ENCODE measurements at places on chromosomes 7 and 10.

DNA sequence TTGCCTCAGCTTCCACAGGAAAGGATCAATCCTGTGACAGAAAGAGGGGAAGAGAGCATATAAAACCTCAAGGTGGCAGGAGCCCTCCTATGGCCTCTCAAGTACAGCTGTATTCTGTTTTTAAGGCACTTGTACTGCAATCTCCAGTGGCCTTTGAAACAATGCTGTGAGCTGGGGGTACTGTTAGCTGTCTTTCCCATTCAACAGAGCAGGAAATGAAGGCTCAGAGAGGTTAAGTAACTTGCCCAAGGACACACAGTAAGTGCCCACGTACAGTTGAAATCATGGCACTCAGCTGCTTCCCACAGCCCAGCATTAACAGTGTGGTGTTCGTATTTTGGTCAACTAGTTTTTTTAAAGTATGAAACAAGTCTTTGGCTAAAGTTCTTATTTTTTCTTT, 34.0 kb downstream of the DUSP5 start:
- DNase-seq: no peak

DNA sequence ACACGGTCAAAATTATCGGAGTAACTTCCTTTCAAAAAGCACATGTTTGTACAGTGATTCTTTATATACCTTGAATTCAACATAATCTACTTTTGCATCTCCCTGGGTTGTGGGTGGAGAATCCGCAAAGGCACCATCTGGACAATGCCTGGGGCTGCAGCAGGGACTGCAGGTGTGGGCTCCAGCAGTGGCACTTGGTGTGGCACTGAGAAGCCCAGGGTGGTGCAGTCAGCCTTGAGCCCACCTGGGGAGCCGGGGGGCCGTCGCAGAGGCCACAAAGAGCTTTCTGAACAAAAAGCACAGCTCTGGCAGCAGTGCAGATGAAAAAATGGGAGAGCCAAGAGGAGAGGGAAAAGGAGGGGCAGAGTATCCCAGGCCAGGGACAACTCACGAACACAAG, 22.2 kb downstream of the PARD3 start:
- no peak for DNase-seq

DNA sequence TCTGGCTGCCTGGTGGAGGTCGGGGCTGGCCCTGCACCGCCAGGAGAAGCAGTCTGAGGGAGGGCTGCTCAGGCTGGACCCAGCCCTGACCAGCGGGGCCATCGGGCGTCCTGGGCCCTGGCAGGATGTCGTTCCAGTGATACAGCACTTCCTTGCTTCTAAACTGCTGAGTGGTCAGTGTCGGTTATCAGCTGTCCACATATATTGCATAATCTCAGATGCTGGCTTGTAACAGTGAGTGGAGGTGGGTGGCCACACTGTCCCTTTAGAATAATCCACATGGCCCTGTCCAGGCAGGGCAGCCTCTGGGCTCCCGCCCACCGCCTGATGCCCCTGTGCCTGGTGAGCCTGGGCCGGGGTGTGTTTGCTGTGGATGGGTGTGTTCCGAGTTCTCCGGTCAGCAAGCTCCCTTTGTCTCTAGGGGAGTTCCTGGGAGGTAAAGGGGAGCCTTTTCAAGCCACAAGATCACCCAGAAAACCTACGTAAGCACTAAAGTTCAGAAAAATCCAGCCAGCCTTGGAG, 86.1 kb downstream of the LHPP start:
- no peak for DNase-seq

DNA sequence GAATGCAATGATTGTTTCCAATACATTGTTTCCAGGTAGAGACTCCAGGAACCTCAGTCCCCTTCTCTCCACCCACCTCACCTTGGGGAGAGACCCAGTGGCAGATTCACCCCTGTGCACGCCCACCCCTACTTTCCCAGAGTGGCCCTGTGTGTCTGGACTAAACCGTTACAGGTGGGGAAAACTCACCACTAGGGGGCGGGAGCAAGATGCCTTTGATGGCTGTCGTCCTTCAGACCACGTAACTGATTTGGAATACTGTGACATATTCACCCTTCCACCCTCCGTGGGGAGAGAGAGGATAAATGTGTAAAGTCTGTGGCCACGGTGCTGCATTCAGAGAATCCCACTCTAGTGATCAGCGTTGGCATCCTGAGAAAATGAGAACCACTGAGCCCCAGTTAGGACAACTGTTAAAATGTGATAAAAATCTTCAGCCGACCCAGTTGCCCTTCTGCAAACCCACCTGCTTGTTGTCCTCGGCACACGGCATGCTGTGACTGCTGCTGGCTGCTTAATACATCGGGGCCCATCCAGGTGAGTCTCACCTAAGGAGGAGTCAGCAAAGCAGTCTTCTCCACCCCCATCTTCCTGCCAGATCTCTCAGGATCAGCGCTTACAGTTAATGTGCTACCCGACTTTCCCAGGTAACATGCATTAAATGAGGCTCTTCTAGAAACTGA, 41.5 kb upstream of the NMT2 start:
- DNase-seq: no peak

GRCh38 chr10:48542471-48543181, 62.2 kb downstream of the ARHGAP22 start:
- no peak for DNase-seq

DNA sequence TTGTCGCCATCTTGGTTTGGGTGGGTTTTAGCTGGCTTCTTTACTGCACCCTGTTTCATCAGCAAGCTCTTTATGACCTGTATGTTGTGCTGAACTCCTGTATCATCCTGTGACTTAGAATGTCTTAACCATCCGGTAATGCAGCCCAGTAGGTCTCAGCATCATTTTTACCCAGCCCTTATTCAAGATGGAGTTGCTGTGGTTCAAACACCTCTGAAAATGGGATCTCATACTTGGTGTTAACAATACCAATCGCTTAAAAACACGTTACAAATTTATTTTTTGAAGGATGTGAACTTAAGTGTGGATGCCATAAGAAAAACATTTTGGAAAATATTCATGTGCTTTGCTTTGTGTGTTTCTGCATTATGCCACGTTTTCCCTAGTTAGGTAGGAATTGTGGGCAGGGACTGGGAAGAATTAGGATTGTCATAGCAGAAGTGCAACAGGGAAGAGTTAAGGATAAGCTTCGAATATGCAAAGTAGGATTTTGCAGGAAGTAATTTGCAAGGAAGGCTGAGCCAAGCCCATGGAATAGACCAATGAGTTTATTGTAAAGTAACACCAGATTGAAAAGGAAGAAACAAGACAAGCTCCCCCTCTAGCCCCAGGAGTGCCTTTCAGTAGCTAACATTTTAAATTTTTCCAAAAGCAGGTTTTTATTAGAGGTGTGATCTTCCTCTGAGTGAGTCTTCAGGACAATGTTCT, 56.4 kb downstream of the PRR15 start:
- DNase-seq: no peak

- DNase-seq: no peak
Observed at GRCh38 chr7:14924398-14924797, 21.8 kb upstream of the DGKB start.

DNA sequence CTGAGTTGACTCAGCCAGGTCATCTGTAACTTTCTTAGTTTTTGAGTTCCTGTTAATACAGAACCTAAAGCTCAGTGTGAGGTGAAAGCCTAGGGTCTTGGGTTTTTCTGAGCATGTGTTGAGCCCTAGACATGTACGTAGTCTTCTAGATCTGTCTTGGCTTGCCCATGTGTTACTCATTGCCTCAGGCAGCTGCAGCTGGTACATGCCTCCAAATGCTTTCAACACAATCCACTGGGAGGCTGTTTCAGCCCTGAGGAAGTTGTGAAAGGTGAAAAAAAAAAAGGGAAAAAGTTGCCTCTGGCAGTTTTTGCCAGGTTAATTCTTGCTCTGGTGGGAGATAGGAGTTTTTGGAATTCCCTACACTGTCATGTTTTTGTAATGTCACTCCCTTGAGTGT, 134.6 kb downstream of the RNF216 start:
- peak; percentile 44 for DNase-seq

DNA sequence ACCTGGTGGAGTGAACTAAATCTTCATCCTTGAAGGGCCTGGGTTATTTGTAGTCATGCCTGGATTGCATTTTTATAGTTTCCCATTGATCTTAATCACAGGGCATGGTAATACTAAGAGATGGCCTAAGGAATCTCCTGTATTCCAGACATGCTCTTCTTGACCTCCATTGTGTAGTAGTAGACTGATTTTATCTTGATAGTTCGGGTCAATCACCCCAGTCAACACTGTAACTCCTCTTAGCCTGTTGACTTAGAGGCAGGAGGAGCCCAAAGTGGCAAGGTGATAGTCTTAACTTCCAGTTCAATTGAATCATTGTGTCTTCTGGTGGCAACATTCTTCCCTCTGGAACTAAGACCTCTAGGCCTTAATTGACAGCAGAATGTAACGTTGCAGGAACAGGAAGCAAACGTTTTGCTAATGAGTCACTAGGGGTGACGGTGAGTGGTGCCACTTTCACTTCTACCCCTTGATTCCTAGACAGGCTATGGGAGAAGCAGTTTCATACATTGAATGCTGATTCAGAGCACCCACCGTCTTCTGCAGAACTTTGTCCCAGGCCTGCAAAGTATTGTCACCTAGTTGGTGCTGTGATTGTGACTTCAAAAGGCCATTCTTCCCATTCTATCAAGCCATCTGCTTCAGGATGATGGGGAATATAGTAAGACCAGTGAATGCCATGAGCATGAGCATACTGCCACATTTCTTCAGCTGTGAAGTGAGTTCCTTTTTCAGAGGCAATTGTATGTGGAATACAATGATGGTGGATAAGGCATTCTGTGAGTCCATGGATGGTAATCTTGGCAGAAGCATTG, 24.0 kb upstream of the PAPSS2 start:
- DNase-seq: peak; percentile 27

GRCh38 chr7:28865601-28866144, 92.5 kb downstream of the TRIL start:
- peak; percentile 73 for DNase-seq

- DNase-seq: no peak
Observed at GRCh38 chr10:120966657-120967045, 115.5 kb downstream of the WDR11 start.

DNA sequence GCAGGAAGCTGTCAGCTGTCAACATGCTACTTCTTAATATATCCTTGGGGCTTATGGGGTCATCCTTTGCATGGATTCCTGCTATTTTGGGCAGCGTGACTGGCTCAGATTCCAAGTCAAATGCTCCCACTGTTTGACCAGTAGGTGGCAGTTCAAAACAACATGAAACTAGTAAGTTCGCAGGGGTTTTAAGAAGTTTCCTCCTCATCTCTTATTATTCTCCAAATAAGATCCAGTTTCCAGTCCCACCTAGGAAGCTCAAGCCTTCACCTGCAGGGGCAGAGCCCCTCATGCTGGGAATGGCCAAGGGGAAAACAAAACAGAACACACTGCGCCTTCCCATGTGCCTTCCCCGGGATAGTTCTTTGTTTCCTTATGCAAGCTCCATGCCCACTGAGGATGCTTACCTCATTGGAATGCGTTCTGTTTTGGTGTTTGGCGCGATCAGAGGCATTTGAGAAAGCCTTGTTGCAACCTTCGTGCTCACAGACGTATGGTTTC, 259.8 kb downstream of the GLI3 start:
- DNase-seq: no peak

DNA sequence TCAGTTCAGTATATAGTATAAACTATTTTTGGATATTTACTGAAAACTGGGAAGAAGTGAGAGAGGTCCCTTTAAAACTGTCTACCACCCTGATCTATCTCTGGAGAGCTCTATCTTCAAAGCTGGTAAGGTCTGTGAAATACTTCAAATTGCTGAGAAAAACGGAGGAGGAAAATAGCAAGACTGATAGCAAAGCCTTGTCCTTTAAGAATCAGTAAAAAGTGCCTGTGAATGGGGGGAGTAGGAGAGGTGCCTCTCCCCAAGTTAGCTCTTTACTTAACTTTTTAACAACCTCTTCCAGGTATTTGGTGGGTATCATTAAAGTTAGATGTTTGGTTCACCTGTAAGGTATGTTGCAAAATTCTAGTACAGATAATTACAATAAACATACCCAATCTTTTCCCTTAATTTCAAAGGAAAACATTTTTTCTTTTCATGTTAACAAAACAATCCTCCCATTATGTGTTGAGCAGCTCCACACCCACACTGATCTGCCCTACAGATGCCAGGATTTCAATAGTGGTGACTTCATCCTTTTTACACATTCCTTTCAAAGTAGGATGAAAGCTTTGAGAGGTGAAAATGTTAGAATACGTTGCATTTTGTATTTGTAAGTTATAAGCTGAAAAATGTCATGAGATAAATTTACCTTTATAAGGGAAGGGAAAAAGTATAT, 149.2 kb downstream of the CRPPA start:
- DNase-seq: no peak

GRCh38 chr10:108427146-108427545, 1262.6 kb upstream of the SORCS1 start:
- no peak for DNase-seq

GRCh38 chr10:650886-651615, 38.4 kb downstream of the DIP2C start:
- DNase-seq: peak; percentile 13

All from AG09309 (cell line).